Keratinocyte (primary cell): ENCODE measurements at places on chromosomes 12 and 14.

- no peak for DNase-seq
Observed at GRCh38 chr12:115716551-115716950, 560.9 kb downstream of the MED13L start.

DNA sequence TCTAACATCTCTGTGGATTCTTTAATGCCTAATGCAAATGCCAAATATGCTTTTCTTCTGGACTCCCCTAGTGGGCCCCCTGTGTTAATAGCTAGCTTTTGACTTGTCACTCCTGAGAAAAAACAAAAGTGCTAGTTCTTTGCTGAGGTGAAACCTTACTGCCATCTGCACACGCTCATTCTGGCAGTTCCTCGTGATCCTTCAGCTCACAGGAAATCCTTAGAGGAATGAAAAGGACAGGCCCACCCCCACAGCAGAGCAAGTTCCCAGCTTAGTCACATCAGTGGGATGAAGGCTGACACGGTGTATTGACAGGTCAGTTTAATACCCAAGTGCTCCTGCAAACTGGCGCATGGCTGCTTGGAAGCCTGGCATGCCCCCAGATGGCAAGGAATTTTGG lies 165.1 kb upstream of the ATP2B1 start:
- no peak for DNase-seq

- no peak for DNase-seq
Observed at GRCh38 chr12:16796168-16796567, 190.2 kb upstream of the LMO3 start.

DNA sequence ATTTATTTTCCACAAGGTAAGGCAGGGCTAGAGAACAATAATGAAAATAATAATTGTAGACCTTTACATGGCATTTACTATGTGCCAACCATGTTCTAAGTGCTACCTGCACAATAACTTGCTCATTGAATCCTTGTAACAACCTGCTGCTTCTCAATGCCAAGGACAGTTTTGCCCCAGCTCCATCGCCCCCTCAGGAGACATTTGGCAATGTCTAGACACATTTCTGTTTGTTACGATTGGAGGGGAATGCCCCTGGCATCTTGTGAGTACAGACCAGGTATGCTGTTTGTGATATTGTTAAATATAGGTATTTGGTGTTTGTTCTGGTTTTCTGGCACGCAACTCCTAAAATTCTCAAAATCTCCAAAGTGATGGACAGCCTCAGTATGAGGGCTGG lies 8.1 kb upstream of the ATXN2 start:
- DNase-seq: no peak

DNA sequence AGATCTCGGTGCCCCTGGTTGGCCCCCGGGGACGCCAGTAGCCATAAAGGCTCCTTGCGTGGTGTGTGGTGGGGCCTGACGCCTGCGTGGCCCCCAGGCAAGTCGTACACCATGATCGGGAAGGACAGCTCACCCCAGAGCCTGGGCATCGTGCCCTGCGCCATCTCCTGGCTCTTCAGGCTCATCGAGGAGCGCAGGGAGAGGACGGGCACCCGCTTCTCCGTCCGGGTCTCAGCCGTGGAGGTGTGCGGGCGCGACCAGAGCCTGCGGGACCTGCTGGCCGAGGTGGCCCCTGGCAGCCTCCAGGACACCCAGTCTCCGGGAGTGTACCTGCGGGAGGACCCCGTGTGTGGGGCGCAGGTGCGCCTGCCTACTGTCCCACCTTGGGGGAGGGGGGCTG lies 34.5 kb downstream of the KIF26A start:
- DNase-seq: no peak

DNA sequence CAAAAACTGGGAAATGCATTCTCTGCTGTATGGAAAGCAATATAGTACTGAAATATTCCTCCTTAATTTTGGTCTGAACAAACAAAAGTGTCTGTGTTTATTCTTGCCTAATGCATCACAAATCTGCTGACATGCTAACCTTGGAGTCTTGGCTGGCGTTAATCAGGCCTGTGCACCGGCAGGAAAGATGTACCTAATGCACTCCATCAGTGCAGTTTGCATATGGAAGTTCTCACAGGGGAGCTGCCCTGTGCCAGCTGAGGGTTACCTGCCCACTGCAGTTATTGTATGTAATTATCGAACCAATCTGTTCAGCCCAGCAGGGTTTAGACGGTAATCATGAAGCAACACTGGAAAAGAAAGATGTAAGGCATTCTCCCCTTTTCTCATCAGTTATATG lies 76.9 kb downstream of the VRK1 start:
- DNase-seq: no peak

- no peak for DNase-seq
Observed at GRCh38 chr12:72876092-72876491, 603.9 kb downstream of the TRHDE start.
